MG63 (cell line): ENCODE measurements at places on chromosomes 16 and 17.
A peak's percentile ranks its signal among the peaks of the same experiment; 100 is the strongest.

DNA sequence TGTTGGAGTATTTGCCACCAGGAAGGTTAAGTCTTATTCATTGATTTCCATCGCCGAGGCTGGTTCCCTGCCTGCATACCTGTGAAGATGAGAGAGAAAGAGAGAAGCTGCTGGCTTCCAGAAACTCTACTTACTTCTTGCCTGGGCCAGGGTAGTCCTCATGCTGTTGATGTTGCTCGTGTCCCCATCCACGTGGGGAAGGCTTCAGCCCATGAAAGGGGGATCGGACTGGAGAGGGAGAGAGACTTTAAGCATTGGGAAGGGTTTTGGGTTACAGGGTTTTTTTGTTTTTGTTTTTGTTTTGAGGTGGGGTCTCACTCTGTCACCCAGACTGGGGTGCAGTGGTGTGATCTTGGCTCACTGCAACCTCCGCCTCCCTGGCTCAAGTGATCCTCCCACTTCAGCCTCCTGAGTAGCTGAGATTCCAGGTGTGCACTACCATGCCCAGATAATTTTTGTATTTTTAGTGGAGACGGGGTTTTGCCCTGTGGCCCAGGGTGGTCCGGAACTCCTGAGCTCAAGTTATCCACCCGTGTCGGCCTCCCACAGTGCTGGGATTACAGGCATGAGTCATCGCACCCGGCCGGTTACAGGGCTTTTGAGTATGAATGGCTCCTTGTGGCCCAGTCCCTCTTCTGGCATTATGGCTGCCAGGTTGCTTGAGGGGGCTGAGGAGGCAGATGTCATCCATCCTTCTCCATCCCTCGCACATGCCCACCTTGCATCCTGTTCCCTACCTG, 26.6 kb downstream of the ITGB3 start:
- DNase-seq: peak; percentile 85

GRCh38 chr17:81298325-81298990, 3.4 kb upstream of the SLC38A10 start:
- DNase-seq: no peak

DNA sequence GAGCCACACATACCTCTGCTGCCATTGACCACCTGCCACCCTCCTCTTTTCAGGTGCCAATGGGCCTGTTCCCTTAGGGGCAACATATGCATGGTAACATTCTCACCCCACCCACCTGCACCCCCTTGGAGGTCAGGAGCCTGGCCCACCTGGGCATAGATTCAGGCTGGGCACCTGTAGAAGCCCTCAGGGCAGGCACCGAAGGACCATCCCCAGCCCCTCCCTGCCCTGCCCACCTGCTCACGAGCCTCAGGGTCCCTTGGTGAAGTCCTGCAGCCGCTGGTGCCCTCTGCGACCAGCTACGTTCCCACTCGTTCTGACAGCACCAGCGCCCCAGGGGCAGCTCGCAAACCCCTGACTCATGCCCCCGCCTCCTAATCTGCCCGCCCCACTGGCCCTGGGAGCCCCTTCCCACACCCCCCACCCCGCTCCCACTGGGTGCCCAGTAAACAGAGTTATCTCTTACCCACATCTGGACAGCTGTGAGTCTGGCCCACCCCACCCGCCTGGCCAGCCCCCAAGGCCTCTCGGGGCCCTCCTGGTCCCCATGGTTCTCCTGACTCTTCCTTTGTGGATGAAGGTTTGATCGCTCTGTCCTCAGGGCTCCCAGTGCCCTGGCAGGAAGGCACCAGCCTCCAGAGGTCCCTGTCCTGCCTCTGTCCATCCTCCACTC, at the start of gene SLC4A1:
TSS of gene SLC4A1 (minus strand) at position 318 of the 673 bp plus-strand sequence. CDS start 5,269 bp downstream, outside the sequence.
- DNase-seq: no peak

DNA sequence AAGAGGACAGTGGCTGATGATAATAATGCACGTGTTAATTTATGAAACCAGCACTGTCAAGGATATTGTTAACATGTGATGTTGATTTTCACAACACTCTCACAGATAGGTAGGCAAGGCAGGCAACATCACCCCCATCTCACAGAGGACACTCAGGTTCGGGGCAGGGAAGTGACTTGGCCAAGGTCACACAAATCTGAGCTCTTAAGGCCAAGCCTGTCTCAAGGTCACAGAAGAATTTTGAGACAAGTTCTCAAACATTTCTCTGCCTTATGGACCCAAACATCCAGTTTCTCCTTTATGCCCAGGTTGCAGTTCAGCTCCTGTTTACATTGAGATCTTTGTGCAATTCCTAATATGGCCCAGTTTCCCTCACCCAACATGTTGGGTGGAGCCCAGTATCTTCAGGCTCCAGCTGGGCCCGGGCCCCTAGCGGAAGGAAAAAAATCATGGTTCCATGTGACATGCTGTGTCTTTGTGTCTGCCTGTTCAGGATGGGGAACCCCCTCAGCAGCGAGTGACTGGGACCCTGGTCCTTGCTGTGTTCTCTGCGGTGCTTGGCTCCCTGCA, 1.3 kb downstream of the SLC2A4 start:
- DNase-seq: no peak

GRCh38 chr16:89706518-89707260, 5.2 kb upstream of the SPATA2L start:
- no peak for DNase-seq

GRCh38 chr17:4837471-4838308, 4.5 kb downstream of the MINK1 start:
- DNase-seq: no peak

GRCh38 chr17:75404223-75404730, 1.2 kb downstream of the GRB2 start:
- peak; percentile 70 for DNase-seq

- no peak for DNase-seq
These were observed 37.3 kb upstream of the FA2H start for GRCh38 chr16:74811911-74812310.

- peak; percentile 76 for DNase-seq
These were observed 61.9 kb upstream of the CIBAR2 start for GRCh38 chr16:85173981-85174751.

DNA sequence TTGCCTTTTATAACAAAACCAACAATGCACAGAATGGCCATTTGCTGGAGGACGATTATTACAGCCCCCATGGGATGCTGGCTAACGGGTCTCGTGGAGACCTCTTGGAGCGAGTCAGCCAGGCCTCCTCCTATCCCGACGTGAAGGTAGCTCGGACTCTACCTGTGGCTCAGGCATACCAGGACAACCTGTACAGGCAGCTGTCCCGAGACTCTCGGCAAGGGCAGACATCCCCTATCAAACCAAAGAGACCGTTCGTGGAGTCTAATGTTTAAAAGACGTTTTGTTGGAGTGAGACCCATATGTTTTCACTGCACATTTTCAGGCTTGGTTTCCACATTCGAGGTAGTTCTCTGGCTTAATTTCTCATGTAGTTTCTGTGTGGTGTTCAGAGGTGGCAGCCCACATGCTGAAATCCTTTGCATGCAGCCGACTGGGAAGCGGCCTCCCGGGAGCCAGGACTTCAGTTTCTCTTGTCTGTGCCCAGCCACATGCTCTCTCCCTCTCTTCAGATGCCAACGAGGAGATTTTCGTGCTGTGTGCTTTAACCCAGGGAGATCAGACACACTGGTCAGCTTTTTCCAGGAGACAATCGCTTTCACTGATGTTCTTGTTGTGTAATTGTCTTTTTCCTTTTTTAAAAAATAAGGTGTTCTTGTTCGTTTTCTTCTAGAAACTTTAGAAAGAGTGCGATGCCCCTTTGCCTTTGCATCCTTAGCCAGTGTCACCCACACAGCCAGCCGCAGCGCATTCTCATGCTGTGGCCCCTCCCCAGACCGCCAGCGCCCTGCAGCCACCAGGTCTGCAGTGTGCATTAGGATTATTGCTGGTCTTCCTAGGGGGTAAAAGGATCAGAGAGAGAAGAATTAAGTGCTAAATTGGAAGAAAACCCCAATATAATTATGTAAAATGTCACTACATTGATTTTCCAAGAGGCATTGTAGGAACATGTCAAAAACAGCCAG, 24.1 kb downstream of the CYB561 start:
- DNase-seq: no peak

GRCh38 chr17:67183531-67183930, 61.5 kb downstream of the HELZ start:
- no peak for DNase-seq

GRCh38 chr16:3503523-3503922, 2.7 kb downstream of the CLUAP1 start:
- DNase-seq: no peak

- peak; percentile 68 for DNase-seq
These were observed 19.1 kb downstream of the GPR142 start for GRCh38 chr17:74386386-74386785.

DNA sequence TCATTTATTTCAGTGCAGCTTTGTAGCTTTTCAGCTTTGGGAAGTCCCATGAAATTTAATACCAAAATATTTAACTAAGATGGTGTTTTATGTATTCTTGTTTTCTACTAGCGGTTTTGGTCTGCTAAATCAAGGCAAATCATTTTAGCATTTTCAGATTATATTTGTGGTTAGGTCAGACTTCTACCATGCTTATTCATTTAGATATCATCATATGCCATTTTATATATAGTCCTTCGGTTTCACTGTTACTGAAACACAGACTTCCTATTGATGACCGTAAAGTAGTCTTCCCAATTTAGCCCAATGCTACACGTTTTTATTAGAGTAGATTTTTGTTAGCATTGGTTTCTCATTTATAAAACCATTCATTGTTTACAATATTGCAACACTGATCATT, 5.5 kb downstream of the DYNLRB2 start:
- DNase-seq: no peak

- DNase-seq: no peak
These were observed 6.9 kb downstream of the CCL17 start for GRCh38 chr16:57411362-57411976.

- no peak for DNase-seq
These were observed 7.1 kb downstream of the MYO15B start for GRCh38 chr17:75594499-75595283.

- DNase-seq: peak; percentile 37
These were observed at the start of gene RAMP2 for GRCh38 chr17:42760652-42761581. Gene RAMP2 (plus strand): TSS chr17:42761227. CDS start chr17:42761262, 35 bp downstream.
